ENCODE measurements at places on chromosomes 6 and 20.

DNA sequence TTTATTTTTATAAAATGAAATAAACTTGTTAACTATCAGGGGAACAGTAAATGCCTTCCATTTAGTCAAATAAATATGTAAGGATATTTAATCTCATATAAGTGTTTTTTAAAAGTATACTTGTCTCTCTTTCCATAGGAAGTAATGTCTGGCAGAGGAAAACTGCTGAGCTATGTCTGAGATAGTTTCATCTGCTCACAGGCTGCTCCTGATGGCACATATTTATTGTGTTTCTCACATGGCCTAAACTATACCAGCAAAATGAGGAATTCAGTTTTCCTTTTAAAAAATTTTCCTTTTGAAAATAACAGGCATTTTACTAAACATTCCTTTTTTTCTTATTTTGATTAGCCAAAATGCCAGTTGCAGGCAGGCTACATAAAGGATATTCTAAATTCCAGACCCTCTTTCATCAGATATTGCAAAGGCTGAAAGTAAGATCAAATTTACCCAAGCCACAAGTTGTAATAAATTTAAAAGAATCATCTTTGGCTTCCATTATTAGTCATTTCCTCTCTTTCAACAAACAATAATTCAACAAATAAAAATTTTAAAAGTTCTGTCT, 60.1 kb upstream of the RNF146 start:
- no peak for DNase-seq

- no peak for DNase-seq
Measured at GRCh38 chr20:30593572-30593971, 663.9 kb upstream of the DEFB115 start.

DNA sequence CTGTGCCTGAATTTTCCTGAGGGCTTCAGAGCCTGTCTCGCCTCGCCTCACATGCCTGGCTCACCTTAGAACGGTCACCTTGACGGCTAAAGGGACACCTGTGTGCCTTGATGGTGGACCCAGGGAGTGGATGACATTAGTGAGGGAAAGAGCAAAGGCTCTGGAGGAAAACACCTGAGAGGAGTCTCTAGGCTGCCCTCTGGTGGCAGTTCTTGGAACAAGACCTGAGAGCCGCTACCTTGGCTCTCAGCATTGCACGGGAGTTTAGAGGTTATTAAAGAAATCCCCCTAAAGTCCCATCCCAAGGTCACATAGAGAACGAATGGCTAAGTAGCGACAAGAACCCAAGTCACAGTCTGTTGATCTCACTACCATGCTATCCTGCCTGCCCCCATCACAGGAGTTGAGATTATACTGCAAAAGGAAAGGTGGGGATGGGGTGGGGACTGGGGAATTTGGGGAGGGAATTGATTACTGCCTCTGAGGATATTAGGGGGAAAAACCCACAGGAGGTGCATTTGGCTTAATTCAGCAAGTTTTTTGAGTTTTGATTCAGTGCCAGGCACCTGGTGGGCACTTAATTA, 7.9 kb upstream of the CDSN start:
- peak; percentile 18 for DNase-seq

DNA sequence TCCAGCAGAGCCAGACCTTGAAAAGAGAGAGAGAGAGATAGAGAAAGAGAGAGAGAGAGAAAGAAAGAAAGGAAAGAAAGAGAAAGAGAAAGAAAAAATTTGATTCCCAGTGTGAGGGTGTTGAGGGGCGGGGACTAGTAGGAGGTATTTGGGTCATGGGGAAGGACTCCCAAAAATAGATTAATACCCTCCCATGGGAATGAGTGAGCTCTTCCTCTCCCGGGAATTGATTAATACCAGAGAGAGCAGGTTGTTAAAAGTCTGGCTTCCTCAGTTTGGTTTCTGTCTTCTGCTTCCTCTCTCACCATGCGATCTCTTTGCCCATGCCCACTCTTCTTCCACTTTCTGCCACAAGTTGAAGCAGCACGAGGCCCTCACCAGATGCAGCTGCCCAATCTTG, 28.8 kb upstream of the CFAP206 start:
- no peak for DNase-seq

- no peak for DNase-seq
Measured at GRCh38 chr20:25749649-25750048, 53.0 kb upstream of the ZNF337 start.

DNA sequence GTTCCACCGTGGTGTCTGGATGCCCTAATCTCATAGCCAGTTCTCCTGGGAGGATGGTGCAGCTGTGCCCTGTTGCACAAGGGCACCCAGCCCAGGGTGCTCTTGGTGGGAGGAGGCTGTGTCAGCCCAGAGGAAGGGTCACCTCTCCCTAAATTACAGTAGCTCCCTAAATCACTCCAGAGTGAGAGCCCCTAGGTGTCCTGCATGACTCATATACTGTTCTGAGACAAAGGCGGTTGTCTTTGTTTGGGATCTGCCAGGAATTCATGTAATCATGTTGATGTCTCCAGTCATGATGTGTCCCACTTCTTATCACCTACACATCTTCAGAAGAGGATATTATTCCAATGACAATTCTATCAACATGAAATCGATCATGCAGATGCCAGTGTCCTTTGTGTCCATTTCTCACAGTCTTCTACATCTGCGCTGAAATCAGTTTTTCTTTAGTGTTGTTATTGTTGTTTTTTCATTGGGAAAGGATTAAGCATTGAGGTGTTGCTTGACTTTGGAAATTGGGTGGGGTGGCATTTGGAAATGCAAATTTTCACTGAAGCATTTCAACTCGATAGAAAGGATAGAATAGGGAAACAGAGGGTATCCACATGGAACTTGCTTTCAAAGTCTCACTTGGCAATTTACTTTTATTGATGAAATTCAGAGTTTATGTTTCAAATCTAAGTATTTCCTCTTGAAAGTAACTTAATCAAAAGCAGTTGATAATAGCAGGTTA, 19.5 kb downstream of the PERP start:
- DNase-seq, result no peak

- no peak for DNase-seq
Measured at GRCh38 chr6:3453413-3454272, 3.2 kb downstream of the SLC22A23 start.

DNA sequence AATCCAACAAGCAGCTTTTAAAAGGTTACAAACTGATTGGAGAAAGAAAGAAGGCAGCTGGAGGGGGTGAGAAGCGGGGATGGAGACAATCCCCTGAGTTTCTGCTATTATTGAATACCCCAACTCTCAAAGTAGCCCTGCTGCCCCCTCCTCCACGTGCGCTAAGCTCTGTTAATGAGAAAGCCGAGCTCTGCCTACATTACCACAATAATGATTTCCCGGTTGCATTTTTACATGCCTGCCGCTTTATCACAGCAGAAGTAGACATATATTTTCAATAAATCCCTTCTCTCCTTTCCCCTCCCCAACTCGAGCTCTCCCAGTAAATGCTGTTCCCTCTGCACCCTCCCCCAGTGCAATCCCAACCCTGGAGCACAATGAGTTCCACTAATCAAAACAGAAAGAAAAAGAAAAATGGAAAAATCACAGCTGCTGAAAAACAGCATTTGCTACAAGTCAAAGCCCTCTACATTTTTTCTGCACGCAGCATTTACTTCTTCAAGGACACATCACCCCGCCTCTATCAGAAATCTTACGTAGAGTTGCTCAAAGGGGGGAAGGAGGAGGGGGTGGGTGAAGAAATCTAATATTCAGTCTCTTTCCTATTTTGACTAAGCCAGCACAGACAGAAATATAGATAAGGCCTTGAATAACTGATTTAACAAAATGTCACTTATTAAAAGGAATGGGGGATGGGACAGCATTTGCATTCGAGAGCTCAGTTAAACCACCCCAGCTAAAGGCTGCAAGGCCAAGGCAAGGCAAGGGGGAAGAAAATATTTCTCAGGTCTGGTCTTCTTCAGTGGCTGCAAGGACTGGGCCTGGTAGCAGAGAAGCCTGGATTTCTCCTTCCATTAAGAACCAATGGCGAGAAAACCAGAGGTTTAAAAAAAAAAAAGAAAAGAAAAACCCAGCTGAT, 10.7 kb downstream of the TRERF1 start:
- DNase-seq, result no peak

GRCh38 chr6:82711971-82712370, 348.4 kb downstream of the TPBG start:
- DNase-seq, result no peak

- DNase-seq, result no peak
Measured at GRCh38 chr20:63553933-63554290, at the start of gene FNDC11. Gene FNDC11 (plus strand): TSS chr20:63554159. CDS start chr20:63555664, 1,505 bp downstream.

DNA sequence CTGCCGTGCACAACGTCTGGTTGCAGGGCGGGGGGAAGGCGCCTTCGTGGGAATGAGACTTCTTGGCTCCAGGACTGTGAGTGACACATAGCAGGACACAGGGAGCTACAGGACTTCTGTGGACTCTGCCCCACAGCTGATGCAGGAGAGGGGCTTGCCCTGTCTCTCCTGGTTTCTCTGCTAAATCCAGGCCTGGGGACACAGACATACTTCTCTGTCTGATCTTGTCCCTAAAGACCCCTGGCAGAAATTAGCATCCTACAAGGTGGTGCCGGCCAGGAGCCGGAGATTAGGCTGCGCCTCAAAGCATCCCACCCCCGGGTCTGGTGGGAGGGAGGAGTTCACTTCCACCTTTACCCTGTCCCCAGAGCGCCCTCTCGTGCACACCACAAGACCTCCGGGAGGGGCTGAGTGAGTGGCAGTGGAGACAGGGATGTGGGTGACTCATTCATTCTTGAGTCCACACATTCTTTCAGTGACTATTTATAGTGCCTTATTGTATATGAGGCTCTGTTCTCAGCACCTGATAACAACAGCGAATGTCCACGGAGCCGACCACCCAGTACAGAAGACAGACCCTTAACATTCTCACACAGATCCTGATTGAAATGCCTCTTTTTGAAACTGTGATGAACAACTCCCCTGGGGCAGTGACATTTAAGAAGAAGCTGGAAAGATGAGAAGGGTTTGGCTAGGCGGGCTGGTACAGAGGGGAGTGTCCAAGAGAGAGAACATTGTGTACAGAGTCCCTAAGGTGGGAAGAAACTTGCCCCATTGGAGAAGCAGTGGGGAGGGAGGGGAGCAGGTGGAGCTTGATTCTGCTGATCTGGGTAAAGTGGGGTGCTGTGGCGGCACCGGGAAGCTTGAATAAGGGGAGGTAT, 39.0 kb downstream of the GMPR start:
- no peak for DNase-seq

- peak; percentile 59 for DNase-seq
Measured at GRCh38 chr6:138188278-138188941, 26.7 kb downstream of the ARFGEF3 start.

- DNase-seq, result no peak
Measured at GRCh38 chr20:25218109-25218486, 22.6 kb downstream of the ENTPD6 start.

DNA sequence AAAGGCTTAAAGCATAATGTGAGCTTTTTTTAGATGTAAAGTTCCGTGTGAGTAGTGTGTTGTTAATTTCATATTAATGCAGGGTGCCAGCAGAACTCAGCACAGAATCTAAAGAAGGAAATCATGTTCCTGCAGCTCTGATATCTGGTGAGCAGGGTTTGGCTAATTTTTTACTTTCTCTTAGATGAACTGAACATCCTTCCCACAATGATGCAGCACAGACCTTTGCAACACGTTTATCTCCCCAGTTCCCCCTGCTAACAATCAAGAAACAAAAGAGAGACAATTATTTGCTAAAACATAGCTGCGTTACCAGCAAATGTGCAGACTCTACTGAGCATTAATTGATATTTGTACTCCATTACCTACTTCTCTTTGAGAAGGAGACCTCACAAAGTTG, 39.1 kb upstream of the ATXN1 start:
- DNase-seq, result no peak

DNA sequence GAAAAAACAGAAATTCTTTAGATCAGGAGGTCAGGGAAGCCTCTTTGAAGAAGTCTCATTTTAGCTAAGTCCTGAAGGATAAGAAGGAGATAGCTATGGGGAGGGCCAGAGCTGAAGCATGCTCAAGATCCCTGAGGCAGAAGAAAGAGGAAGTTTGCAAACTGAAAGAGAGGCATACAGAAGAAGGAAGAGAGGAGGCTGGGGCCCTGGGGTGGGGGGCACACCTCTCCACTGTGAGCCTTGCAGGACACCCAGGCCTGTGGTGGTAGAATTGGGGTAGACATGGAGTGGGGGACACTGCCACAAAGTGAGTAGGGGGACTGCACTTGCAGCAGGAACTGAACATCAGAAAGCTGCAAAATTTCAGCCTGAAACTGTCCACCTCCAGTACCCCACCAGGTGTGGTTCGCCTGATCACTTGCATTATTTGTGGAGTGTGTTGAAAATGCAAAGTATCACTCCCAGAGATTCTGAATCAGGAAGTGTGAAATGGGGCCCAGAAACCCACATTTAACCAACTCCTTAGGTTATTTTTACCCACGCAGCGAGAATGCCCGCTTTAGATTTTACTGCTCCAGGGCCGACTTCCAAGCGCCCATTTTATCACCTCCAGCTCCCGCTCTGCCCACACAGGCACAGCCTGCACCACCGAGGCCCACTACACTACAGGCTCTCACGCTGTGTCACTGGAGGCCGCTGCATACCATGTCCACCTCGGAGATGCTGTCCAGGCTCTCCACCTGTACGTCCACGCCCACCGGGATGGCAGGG, 44.0 kb downstream of the GABRR2 start:
- DNase-seq, result no peak

GRCh38 chr6:28907394-28907793, 16.4 kb downstream of the TRIM27 start:
- no peak for DNase-seq

DNA sequence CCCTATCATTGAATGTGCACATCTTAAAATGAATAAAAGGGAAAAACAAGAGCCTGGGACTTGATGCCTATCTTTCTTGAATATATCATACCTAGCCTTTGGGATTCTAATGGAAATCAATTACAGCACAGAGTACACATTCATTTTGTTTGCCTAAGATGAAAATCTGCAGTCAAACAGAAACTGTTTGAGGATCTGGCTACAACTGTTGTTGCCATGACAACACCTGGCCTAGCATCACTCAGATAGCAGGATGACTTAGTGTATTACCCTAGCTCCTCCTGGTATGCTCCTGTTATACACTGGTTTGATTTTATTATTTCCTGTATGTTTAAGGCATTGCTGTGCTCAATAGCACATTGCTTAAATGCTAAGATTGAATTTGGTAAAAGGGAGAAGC, 71.5 kb upstream of the LAMP5 start:
- DNase-seq, result peak; percentile 7

DNA sequence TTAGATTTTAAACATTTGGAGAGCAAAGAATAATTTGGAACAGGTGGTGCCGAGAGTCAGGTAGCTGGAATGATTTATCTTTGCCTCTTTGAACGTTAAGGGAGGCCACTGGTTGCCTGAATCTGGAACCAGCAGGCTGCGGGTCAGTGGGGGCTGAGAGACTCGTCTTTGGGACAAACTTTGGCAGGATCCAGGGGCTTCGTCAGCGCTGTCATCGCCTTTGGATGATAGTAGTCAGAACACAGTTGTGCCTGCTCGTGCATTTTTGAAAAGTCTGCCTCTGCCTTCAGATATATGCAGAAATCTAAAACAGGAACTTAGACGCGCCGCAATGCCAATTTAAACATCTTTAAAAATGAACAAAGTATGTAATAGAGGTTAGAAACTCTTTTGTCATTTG, 5.0 kb downstream of the EYA2 start:
- no peak for DNase-seq

GRCh38 chr6:136640132-136640915, 90.1 kb upstream of the MAP7 start:
- no peak for DNase-seq

All from putamen (tissue), 1 donor.